ENCODE measurements at places on chromosomes 1 and 21. TPM values are rescaled to one million over a fixed set of nuclear protein-coding genes. Genes with fewer than 3 reads are reported as not detected.
A peak's percentile ranks its signal among the peaks of the same experiment; 100 is the strongest.

Gene ZSWIM5
- 0.19 TPM for polyA plus RNA-seq

Gene CFAP45
- 0.29 TPM for polyA plus RNA-seq

Gene NKAIN1
- not detected for polyA plus RNA-seq

Gene ZMPSTE24
- polyA plus RNA-seq = 20.3 TPM

Gene TRPM2
- 0.91 TPM for polyA plus RNA-seq

Gene VPS13D
- 84.8 TPM for polyA plus RNA-seq

Gene C1orf56
- 7.5 TPM for polyA plus RNA-seq

Gene CXADR
- polyA plus RNA-seq = 21.4 TPM

Gene CSRP1
- 46.6 TPM for polyA plus RNA-seq

Gene WNT3A
- not detected for polyA plus RNA-seq

Gene APOBEC4
- polyA plus RNA-seq = not detected

Gene ZMYND12
- 0.47 TPM for polyA plus RNA-seq

Gene FOXD2
- polyA plus RNA-seq = 0.04 TPM

Gene HIVEP3
- 4.1 TPM for polyA plus RNA-seq

DNA sequence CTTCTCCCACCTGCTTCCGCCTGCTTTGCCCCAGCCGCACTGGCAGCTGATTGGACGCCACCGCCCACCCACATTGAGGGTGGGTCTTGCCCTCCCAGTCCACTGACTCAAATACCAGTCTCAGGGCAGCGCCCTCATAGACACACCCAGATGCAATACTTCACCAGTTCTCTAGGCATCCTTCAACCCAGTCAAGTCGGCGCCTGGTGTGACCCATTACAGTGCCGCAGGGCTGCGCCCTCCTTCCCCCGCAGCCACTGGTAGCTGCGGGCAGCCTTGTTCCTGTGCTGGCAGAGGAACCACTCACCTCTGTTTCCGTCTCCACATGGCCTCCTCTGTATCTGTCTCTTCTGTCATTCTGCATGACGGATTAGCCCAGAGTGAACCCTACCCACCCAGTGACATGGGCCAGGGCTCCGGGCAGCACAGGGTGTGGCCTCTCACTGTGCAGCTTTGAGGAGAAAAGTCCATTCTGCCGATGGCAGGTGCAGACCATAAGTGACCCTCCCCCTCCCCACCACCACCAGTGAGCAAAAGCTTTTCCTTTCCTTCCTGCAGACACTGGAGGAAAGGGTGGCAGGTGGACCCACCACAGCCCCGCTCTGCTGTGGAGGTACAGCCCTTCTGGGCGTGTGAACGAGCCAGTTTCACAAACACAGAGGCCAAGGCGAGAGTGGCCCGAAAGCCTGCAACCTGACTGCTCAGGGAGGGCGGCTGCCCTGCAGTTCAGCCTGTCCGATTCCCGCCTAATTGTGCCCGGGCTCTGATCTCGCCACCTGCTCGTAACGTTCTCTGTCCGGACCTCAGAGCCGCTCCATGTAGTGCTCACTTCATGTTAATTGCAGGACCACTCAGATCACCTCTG is 57.1 kb downstream of the FAAP20 start:
- no peaks in the 10 kb centered on the region for H3K27me3 ChIP-seq
- no peaks in the 10 kb centered on the region for H3K36me3 ChIP-seq
- DNase-seq = no peak
- H3K27ac ChIP-seq = no peak overlapping the region
- H3K4me1 ChIP-seq = peaks cover 27% of the 10 kb centered on the region
- H3K4me3 ChIP-seq = no peak overlapping the region

DNA sequence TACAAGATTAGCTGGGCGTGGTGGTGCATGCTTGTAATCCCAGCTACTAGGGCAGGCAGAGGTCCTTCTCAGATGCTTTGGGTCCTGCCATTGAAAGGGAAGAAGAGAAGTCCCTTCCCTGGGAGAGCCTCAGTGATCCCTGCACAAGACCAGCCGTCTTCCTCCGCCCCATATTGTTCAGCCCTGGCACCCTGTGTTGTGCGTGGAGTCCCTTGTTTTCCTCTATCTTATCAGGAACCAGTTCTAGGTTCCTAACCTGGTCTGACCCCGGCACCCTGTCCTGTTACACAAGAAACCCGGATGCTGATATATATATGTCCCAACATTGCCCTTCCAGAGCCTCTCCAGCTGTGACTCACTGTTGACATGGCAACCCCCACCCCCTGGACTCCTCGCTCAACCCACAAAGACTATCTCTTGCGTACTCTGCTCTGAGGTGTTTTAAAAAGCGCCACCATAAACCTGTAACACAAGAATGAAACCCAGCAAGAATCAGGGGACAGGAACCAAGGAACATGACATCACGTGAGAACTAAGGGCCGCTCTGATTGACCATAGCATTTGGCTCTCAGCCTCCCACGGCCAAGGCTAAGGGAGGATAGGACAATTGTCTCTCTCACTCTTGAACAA is 4.8 kb downstream of the MX2 start:
- H3K36me3 ChIP-seq = peaks cover 5% of the 10 kb centered on the region
- DNase-seq = peak; percentile 67
- H3K27ac ChIP-seq = no peak overlapping the region
- H3K4me3 ChIP-seq = no peak overlapping the region
- H3K4me1 ChIP-seq = no peaks in the 10 kb centered on the region

- H3K4me1 ChIP-seq = peaks cover 5% of the 10 kb centered on the region
- H3K4me3 ChIP-seq = no peak overlapping the region
- no peak overlapping the region for H3K27ac ChIP-seq
- DNase-seq = no peak
- no peaks in the 10 kb centered on the region for H3K27me3 ChIP-seq
- H3K36me3 ChIP-seq = no peaks in the 10 kb centered on the region
Measured at GRCh38 chr1:10773376-10773775, 23.1 kb downstream of the CASZ1 start.

DNA sequence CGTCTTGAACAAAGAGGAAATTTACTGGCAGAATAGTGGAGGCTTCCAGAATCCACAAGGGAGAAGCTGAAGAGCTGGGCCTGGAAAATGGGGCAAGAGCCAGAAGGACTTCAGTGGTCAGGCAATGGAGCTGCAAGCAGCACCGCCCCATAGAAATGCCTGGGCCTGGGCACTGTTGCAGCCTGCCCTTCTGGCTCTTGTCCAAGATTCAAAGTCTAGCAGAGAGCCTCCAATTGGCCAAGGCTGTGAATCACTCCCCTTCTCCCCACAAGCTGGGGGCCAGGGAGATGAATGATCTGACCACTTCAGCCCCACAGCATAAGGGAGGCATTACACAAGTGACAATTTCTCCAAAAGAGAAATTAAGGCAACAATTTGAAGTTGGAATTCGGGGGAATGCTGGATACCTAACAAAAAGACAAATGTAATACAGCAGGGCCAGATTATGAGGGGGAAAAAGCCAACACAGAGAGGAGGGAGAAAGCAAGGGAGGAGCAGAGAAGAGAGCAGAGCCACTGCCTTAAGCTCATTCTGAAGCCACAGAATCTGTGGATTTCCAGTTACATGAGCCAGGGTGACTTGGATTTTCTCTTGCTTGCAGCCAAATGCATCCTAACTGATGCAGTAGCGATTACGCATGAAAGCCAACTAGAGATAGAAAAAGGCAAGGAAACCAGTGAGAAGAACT is 80.3 kb downstream of the LRIG2 start:
- H3K27ac ChIP-seq = no peak overlapping the region
- no peak for DNase-seq
- no peak overlapping the region for H3K4me3 ChIP-seq
- H3K27me3 ChIP-seq = no peaks in the 10 kb centered on the region
- no peaks in the 10 kb centered on the region for H3K4me1 ChIP-seq

GRCh38 chr1:104028416-104029035 is 278.8 kb downstream of the AMY1C start:
- no peak overlapping the region for H3K4me3 ChIP-seq
- no peaks in the 10 kb centered on the region for H3K4me1 ChIP-seq
- no peak for DNase-seq
- no peaks in the 10 kb centered on the region for H3K27me3 ChIP-seq
- H3K27ac ChIP-seq = no peak overlapping the region

- H3K27ac ChIP-seq = no peak overlapping the region
- DNase-seq = no peak
- no peaks in the 10 kb centered on the region for H3K27me3 ChIP-seq
- peaks cover 41% of the 10 kb centered on the region for H3K4me1 ChIP-seq
Measured at GRCh38 chr1:205595861-205596260, 36.0 kb downstream of the ELK4 start.

- H3K4me3 ChIP-seq = peak overlapping the region; percentile 34
- H3K36me3 ChIP-seq = no peaks in the 10 kb centered on the region
- peak; percentile 80 for DNase-seq
Measured at GRCh38 chr1:121519042-121519755, 334.4 kb downstream of the SRGAP2C start.

DNA sequence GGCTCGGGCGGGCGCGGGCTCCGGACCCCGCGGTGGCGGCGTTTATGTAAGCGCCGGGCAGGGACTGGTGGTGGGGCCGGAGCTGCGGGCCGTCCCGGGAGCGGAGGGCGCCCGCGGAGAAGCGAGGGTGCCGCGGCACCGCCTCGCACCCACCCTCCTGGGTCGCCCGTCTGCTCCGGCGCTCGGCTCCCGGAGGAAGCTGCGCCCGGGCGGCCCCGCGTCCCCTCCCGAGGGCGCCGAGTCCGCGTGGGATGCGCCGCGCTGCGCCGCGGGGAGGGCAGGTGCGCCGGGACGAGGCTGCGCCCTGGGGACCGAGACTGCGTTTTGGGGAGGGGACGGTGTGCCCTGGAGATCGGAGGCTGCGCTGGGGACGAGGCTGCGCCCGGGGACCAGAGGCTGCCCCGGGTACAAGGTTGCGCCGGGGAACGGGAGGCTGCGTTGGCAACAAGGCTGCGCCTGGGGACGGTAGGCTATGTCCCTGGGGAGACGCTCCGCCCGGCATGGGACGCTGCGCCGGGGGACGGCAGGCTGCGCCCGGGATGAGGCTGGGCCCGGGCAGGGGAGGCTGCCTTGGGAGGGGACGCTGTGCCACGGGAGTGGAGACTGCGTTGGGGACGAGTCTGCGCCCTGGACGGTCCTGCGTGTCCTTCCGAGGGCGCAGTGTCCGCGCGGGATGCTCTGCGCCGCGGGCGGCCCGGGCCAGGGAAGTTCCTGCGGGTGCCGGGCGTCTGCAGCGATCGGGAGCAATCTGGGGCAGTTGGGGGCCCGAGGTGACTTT is 627 bp downstream of the ADARB1 start:
- H3K4me3 ChIP-seq = peak overlapping the region; percentile 92
- DNase-seq = no peak
- peak overlapping the region; percentile 84 for H3K27ac ChIP-seq
- peaks cover 26% of the 10 kb centered on the region for H3K4me1 ChIP-seq

DNA sequence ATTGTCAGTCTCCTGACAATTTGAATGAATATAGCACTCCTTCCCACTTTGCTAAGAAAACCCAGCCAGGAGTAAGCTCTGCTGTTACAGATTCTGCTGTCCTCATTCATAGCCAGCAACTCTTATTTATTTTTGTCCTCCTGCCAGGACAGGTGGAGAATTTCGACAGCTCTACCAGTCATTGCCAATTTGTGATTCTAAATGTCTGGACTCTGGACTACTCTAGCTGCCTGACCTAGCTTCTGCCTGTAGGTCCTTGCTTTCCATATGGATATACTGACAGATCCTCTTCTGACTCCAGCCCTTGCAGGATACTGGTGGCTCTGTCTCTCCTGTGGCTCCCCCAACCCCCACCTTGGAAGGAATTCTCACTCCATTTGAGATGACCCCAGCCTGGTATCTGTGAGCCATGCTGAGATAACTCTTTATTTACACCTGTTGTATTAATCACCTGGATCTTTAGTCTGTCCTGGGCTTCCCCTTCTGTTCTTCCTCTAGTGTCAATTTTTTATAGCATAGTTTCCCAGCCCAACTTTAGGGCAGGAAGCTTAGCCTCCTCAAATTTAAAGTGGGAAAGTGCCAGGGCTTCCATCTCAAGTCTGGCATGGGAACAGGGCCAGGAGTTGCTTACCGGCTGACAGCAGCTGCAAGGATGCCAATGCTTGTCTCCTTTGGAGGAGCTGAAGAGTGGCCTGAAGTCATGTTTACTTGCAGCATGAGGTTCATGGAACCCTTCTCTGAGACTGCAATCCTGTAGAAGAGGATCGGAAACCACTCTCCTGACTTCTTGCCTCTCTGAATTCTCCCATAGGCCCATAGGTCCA is 6.7 kb downstream of the PM20D1 start:
- no peak for DNase-seq
- H3K4me3 ChIP-seq = no peak overlapping the region
- no peaks in the 10 kb centered on the region for H3K36me3 ChIP-seq
- no peak overlapping the region for H3K27ac ChIP-seq
- H3K4me1 ChIP-seq = no peaks in the 10 kb centered on the region

GRCh38 chr1:229857585-229857984 is 209.5 kb upstream of the GALNT2 start:
- peaks cover 17% of the 10 kb centered on the region for H3K4me1 ChIP-seq
- DNase-seq = no peak
- no peaks in the 10 kb centered on the region for H3K36me3 ChIP-seq
- no peak overlapping the region for H3K27ac ChIP-seq
- H3K4me3 ChIP-seq = no peak overlapping the region

GRCh38 chr21:36526104-36526503 is 46.2 kb upstream of the CLDN14 start:
- H3K4me3 ChIP-seq = no peak overlapping the region
- peaks cover 19% of the 10 kb centered on the region for H3K27me3 ChIP-seq
- H3K36me3 ChIP-seq = no peaks in the 10 kb centered on the region
- no peak for DNase-seq

- no peak overlapping the region for H3K4me3 ChIP-seq
- H3K36me3 ChIP-seq = no peaks in the 10 kb centered on the region
- no peak for DNase-seq
- H3K4me1 ChIP-seq = no peaks in the 10 kb centered on the region
- no peaks in the 10 kb centered on the region for H3K27me3 ChIP-seq
- no peak overlapping the region for H3K27ac ChIP-seq
Measured at GRCh38 chr1:211932231-211932932, 101.8 kb upstream of the LPGAT1 start.

DNA sequence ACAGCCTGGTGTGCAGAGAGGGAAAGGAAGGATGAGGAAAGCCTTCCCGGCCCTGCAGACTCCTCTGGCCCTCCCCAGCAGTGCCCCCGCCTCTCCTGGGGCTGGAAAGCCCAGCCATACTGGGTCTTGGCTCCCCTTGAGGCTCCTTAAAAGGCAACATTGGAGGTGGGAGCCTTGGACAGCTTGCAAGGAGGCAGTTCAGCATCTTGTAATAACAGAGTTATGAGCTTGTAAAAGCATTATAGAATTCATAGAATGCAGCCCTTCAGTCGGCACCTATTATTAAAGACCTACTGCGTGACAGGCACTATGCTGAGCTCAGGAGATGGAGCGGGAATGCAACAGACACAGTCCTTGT is 4.2 kb downstream of the TINAGL1 start:
- H3K4me1 ChIP-seq = peaks cover 64% of the 10 kb centered on the region
- peak overlapping the region; percentile 94 for H3K27ac ChIP-seq
- no peaks in the 10 kb centered on the region for H3K27me3 ChIP-seq

DNA sequence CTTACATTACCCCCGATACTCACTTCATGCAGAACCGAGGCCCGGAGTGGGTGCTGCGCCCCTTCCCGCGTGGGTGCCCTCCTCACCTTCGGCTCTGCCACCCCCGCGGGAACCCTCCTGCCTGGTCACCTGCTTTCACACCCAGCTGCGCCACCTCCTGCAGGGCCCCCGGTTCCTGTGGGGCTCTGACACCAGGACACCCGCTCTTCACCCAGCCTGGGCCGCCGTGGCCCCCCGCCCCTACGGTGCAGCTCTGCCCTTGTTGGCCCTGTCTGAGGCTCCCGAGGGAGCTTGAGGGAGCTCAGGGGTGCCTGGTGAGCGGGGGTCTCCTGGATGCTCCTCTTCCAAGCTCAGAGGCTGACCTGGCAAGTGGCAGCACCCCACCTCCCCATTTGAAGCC is 19.0 kb downstream of the RRP1 start:
- H3K36me3 ChIP-seq = peaks cover 6% of the 10 kb centered on the region
- peaks cover 8% of the 10 kb centered on the region for H3K4me1 ChIP-seq
- DNase-seq = no peak
- H3K27me3 ChIP-seq = no peaks in the 10 kb centered on the region
- no peak overlapping the region for H3K27ac ChIP-seq
- no peak overlapping the region for H3K4me3 ChIP-seq

- H3K27me3 ChIP-seq = no peaks in the 10 kb centered on the region
- peak; percentile 34 for DNase-seq
- H3K27ac ChIP-seq = no peak overlapping the region
Measured at GRCh38 chr1:227192163-227192562, 126.1 kb downstream of the CDC42BPA start.

All from heart left ventricle (tissue), 16 donors.